AG09319 (cell line): ENCODE measurements at places on chromosomes 7 and 10.
A peak's percentile ranks its signal among the peaks of the same experiment; 100 is the strongest.

DNA sequence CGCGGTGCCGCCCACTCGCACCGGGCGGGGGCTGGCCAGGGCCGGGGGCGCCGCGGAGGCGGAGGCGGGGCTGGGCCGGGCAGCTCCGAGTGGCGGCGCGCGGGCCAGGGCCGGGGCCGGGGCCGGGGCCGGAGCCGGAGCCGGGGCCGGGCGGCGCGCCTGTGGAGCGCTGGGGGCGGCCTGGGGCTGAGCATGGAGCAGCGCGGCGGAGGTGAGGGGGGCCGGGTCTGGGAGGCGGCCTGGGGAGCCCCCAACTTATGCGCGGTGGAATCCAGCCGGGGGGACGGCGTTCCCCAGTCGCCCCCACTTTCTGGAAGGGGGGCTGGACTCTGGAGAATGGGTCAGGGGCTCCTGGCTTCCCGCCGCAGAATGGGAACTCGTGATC is at the start of gene LZTS2:
TSS of gene LZTS2 (plus strand) at position 67 of the 385 bp plus-strand sequence. CDS start 2,731 bp downstream, outside the sequence.
- DNase-seq, result no peak

DNA sequence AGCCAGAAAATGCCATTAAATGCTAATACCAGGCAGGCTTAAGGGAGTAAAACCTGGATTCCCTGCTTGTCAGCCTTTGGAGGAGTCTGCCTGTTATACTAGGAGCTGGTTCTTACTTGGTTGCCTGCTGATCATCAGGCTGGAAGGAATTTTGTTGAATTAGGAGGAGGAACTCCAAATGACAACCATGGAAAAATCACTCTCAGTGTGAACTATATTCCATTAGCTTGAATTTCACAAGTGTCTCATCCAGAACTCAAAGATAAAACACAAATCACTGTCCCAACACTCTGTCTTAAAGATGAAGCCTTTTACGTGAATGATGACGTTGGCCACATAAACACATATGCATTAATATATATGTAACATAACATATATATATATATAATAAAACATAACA is 238.9 kb upstream of the PLXDC2 start:
- DNase-seq, result no peak

DNA sequence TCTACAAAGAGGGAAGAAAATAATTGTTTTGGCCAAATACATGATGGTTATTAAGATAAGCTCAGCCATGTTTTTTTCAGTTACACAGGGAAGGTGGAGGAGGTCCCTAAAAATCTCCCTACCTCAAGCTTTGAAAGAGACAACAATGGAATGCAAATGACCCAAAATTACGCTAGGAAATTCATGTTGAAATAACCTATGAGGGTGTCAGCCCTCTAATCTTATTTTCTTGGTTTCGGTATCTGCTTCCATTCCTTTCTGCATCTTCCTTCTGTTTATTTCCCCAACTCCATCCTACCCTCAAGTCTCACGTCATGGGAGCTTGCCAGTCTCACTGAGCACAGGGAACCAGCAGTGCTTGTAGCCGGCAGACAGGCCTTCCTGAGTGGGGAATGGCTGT is 40.6 kb upstream of the SMNDC1 start:
- no peak for DNase-seq

GRCh38 chr7:70242826-70243225 is 644.6 kb downstream of the AUTS2 start:
- no peak for DNase-seq

DNA sequence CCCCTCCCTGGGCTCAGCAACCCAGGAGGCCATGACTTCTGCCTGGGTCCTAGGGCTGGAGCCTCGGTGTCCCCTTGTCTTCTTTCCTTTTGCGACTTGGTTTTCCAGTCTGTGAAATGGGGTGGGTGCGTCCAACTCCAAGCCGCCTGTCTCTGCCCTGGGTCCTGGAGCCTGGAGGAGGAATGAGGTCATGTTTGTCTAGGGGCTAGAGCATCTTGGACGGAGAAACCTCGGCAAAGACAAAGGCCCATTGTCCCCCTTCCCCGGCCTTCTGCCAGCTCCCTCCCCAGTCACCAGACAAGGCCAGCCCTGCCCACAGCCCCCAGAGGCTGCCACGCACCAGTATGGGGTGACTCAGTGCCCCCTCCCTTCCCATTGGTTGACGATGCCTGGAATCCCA is 39.8 kb upstream of the ELN start:
- no peak for DNase-seq

DNA sequence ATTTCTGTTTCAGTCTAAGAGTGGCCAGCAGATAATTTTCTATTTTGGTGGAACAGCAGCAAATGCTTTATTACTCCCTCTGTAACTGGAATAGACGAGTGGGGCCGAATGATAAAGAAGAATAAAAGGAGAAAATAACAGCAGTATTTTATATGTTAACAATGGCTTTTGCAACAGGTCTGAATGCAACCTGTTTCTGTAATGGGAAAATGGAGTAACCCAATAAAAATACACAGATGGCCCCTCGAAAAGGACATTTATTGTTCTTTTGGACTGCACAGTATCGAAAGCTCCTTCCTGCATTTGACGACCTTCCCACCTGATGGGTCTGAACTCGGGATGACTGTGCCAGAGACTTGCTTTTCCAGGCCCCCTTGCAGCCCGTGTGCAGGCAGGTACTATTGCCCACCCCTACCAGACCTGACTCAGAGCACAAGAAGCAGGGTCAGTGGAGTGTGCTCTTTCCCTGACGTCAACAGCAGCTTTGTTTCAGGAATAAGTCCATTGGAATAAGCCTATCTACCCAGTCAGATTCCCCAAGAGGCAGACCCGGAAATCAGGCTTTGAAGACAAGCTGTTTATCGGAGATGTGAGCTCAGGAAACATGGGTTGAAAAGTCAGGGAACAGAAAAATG is 306.5 kb upstream of the NEBL start:
- no peak for DNase-seq

DNA sequence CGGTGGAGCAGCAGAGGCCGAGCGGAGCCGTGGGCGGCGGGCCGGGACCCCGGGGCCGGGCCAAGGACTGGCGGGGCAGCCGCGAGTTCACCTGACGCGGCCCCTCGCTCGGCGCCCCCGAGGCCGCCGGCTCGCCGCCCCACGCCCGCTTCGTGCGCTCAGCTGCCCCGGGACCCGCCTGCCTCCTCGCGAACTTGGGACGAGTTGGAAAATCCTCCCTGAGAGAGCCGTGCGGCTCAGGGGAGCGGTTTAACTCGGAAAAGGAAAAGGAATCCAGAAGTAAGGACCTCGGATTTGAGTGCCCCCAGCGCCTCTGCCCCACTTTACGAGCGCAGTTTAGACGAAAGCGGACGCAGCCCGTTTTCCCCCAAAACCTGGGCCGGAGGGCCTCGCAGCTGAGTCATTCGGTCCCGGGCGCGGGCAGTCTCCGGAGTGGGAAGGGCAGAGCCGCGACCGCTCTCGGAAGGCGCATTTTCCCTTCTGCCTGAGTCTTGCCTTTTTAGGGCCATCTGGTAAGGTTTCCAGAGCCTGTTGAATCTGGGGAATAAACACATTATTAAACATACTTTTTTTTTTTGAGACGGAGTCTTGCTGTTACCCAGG is 744 bp downstream of the CREM start:
- peak; percentile 29 for DNase-seq

DNA sequence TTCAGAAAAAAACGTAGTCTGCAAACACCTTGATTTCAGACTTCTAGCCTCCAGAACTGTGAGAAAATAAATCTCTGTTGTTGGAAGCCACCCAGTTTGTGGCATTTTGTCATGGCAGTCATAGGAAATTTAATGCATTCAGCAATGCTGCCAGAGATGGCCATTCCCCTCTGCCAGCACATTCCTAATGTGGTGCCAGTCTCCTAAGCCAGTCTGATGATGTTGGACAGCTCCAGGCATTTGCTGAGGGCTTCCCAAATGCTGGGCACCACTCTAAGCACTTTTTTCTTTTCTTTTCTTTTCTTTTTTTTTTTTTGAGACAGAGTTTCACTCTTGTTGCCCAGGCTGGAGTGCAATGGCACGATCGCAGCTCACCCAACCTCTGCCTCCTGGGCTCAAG is 666.7 kb upstream of the C7orf33 start:
- no peak for DNase-seq

GRCh38 chr10:135601-136464 is 578 bp downstream of the ZMYND11 start:
- DNase-seq, result no peak

DNA sequence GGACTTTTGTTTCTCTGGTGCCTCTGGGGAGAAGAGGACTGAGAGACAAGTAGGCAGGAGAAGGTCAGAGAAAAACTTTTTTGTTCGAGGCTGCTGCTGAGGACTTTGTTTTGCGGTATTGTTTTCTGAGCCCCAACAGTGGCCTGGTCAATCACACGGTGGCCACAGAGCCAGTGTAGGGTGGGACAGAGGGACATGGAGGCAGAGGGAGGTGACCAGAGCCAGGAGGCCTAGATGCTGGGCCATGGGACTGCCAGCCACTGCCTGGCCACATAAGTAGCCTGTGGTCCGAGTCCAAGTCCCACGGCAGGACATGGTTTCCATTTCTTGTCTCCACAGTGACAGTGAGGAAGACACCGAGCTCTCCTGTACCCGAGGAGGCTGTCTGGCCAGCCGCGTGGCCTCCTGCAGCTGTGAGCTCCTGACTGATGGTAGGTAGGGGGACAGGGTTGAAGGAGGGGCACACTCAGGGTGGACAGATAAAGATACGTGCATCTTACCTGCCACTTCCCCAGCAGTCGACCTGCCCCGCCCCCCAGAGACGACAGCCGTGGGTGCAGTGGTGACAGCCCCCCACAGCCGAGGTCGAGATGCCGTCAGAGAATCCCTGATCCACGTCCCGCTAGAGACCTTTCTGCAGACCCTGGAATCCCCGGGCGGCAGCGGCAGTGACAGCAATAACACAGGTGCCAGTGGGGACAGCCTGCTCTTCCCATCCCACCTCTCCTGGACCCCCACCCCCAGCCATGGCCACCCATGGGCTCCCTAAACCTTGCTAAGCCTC is 27.5 kb downstream of the SH2B2 start:
- DNase-seq, result no peak

DNA sequence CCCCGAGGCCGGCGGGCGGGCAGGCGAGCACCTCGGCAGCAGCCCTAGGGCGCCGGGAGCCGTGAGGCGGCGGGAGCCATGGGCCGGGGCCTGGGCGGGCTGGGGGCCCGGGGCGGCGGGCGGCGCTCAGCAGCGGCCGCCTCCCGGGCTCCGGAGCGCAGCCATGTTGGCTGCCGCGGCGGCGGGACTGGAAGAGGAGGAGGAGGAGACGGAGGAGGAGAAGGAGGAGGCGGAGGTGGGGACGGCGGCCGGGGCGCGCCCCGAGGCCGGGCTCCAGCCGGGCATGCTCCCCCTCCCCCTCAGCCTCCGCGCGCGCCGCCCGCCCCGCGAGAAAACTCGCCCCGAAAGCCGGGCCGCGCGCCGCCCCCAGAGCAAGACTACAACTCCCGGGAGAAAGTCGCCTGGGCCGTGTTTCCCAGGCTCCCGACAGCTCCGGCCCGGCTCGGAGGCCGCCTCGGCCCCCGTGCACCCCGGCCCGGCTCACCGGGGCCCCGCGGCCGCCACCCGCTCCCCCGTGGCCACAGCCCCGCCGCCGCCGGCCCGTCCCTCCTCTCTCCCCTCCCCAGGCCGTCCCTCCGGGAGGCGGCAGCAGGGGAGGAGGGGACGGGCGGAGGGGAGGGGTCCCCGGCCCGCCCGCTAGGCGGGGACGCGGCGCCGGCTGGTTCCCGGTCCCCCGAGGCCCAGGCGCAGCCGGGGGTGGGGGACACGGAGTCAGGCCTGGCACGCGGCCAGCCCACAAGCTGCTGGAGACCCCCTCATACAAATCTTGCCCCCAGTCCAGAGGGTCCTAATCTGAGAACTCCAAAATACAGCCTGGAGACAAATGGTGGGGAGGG is at the start of gene DLG5:
TSS of gene DLG5 (minus strand) at position 190 of the 836 bp plus-strand sequence. CDS start 235 bp downstream, outside the sequence.
- no peak for DNase-seq

GRCh38 chr7:5758753-5759335 is 22.6 kb downstream of the RNF216 start:
- DNase-seq, result no peak

DNA sequence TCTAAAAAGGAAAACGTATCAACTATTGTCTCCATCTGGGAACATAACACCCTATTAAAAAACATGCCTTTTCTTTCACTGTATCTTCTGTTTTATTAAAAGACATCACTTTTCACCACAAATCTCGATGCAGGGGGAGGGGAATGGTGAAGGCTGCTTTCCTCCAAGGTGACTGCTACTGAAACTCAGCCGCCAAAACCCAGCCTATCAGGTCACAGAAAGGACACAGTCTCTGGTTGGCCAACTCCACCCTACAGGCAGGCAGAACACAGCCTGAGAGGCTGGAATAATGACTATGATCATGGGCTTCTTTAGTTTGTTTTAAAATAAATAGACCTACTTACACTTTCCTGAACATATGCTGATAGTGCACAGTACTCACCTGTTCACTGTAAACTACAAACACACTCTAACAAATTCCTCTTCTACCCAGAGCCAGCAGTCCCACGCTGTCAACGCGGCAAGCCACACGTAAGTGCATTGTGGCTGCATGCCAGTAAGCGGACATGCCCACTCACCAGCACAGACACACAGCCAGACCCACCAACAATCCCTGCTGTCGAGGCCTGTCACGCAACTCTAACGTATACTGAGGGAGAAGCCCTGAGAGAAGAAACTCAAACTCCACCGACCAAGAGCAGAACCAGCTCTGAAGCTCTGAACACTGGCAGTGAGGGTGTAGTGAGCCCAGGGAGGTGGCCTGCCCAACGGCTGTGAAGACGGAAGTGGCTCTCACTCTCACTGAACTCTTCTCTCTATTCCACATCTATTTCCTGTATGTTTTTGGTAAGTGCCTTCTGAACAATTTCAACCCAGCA is 41.8 kb downstream of the NCAPG2 start:
- no peak for DNase-seq

- DNase-seq, result no peak
Observed at GRCh38 chr10:114662646-114663217, 4.7 kb upstream of the ABLIM1 start.

DNA sequence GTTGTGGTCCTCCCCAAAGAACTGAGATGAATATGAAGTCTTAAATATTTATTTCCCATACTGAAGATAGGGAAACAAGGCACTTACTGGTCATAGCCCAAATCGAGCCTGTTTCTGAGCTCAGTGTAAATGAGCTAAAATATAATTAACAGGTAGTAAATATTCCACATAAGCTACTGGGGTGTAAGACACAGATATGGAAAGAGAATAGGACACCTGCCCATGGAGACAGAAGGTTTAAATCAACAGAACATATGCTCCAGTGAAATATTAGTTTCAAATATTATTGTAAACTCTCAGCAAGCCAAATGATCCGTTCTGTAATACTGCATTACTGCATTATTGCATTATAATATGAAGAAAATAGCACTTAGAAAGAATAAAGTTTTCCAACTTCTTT is 537.9 kb downstream of the ANKRD7 start:
- DNase-seq, result no peak
